Motor neuron (in vitro differentiated cells): ENCODE measurements at places on chromosomes 5 and 9. TPM values are rescaled to one million over a fixed set of nuclear protein-coding genes. Genes with fewer than 3 reads are reported as not detected.

Gene DDX4
- 0.05 and 0.19 TPM in 2 replicates for total RNA-seq

Gene IL4
- not detected in 2 replicates for total RNA-seq

GRCh38 chr9:115643948-115644727 lies 509.5 kb upstream of the PAPPA start:
- no peak for ATAC-seq

DNA sequence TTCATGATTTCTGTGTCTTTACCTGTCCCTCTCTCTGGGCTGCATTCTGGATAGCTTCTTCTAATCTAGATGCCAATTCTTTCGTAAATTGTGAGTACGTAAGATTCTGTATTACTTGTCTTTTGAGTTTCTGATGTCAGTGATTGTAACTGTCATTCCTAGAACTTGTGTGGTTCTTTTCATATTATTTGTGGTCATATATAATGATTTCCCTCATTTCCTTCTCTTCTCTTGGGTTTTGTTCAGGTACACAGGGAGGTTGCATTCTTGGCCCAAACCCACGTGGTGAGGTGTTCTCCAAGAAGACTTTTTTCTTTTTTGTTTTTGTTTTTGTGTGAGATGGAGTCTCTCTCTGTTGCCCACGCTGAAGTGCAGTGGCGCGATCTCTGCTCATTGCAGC lies 13.8 kb downstream of the UGCG start:
- ATAC-seq: no peak

GRCh38 chr9:89431930-89432725 lies 65.8 kb downstream of the SEMA4D start:
- no peak for ATAC-seq

DNA sequence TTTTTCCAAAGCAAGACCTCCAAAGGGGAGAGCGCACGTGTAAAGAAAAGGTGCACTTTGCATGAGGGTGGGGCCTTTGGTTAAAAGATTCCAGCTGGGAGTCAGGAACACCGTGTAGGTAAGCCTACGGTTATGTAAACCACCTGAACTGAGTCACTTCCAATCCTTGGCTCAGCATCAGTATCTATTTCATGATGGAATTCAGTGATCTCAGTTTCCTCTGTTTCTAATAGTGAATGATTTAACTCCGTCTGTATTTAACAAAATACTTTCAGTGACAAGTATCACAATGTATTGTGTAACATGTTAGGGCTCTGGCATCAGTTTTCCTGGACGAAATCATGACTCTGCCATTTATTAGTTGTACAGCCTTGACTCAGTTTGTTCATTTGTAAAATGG lies 1.3 kb upstream of the SVEP1 start:
- no peak for ATAC-seq

GRCh38 chr5:110159202-110159601 lies 469.5 kb downstream of the MAN2A1 start:
- no peak for ATAC-seq

DNA sequence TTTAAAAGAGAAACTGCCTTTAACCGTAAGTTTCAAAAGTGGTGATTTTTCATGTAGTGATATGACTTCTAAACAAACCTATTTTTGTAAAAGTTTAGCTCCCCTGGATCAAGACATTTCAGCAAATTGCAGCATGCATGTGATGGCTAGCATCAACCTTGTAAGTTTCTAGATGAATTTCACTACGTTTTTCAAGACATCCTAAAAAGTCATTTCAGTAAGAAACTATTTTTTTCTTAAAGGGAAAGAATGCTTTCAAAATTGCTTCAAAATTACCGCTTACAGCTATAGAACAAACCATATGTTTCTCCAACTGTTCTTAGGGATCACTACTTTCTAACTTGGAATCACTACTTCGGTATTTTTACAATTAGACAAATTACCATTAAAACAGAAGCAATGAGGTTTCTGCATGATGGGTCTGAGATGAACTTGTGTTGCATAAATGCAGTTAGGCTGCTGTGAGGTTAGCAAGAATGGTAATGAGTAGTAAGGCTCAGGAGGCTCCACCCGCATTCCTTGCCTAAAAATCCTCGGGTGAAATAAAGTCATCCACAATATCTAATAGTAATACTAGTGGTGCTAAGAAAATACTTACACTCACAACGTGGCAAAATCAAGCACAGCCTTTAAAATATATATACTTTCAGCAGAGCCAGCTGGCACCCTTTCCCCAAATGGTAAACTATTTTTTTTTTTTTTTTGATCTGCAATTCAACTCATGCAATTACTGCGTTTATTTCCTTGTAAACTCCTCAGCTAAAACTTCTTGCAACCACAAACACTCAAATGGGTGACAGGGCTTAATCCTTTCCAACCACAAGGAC lies 53.8 kb downstream of the CDC14B start:
- ATAC-seq: no peak

DNA sequence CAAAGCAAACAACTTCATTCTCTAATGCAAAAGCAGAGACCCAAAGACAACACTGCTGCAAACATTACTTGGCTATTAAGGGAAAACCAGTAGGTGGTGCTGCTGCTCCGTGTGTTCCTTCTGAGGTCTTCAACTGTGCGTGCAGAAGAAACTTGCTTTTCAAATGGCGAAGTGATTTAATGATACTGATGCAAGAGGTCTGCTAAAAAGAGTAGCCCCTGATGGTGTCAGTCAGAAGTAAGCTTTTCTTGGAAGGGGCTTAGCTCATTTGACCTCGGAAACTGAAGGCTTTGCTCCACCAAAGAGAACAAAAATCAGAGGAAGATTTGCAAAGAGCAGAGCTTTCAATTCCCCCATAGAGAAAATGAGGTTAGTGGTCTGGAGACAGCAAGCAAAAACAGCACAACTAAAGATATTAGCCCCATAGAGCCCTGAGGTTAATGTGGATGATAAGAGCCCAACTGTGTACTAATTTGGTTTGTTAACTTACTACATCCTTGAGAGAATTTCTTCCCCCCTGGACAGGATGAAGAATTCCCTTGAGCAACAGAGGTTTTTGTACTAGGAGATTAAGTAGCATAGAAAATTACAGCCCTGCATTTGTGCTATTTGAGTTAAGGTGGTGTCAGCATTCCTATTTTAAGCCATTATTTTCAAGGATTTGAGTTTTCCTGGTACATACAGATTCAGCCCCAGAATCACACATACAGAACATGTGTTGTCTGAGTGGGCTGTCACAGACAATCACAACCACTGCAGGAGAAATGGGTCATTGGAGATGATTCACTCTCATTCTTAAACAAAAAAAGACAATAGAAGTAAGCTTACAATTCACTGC lies 153.2 kb upstream of the C9orf72 start:
- peak; percentile 87 for ATAC-seq

DNA sequence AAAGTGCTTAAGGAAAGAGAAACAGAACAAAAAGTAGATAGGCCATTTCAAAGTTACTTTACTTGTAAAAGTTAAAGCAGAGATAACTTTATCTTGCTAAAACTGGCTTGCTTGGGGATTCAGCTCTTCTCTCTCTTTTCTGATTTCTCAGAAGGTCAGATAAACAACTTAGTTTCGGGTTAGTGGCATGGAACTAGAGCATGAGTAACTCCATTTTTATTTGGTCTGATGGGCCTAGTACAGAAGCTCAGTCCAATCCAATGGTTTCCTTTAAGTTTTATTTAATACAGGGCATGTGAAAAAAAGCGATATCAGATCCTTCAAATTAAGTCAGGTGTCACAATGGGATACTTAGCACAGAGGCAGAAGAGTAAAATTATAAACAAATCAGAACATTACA lies 18.8 kb upstream of the GPBP1 start:
- no peak for ATAC-seq

DNA sequence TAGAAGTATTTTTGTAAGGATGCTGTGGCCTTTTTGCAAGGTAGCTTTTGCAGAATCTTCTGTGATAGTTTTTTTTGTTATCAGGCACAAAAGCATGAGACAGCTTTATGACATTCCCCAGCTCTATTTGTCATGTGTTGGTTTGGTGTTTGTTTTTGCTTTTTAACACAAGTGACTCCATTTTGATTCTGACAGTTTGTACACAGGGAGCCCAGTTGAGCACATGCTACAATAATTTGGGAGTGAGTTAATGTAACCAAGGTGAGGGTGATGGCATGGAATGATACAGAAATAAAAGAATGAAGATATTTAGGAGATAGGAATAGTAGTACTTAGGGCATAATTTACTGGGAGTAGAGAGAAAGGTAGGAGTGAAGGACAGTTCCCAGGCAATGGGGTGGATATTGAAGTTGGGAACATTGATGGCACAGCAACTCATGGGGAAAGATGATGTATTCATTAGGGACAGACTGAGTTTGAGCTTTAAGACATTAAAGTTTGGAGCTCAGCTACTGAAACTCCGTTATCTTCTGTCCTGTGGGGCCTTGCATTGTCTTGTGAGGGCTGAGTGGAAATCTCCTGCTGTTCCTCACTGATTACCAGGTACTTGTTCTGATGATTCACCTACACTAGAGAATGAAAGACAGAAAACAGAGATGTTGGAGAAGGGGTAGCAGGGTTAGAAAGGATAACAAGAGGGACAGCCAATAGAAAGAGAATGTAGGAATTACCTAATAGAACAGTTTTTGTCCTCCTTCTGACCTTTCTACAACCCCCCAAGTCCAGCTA lies 88.3 kb upstream of the CCDC112 start:
- ATAC-seq: no peak

DNA sequence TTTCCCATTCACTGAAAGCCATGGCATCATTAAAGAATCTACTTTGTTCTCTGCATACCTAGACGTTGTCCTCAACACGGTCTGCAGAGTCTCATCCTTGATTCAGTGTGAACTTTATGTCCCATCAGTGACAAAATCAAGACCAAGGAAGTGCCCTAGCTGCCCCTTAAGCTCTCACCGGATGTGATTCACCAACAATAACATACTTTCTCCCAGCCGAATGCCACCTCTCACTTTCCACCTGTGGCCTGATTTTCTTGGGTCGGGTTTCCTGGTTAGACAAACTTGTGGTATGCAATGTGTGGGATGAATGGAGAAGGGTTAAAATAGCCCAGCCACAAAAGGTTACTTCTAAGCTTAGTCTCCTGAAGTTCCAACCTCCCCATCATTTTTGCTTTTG lies 145.3 kb upstream of the PAPPA start:
- ATAC-seq: no peak

- no peak for ATAC-seq
Observed at GRCh38 chr9:78357165-78357873, 60.4 kb downstream of the PSAT1 start.
